BJ (cell line): ENCODE measurements at places on chromosomes 16 and 17.

DNA sequence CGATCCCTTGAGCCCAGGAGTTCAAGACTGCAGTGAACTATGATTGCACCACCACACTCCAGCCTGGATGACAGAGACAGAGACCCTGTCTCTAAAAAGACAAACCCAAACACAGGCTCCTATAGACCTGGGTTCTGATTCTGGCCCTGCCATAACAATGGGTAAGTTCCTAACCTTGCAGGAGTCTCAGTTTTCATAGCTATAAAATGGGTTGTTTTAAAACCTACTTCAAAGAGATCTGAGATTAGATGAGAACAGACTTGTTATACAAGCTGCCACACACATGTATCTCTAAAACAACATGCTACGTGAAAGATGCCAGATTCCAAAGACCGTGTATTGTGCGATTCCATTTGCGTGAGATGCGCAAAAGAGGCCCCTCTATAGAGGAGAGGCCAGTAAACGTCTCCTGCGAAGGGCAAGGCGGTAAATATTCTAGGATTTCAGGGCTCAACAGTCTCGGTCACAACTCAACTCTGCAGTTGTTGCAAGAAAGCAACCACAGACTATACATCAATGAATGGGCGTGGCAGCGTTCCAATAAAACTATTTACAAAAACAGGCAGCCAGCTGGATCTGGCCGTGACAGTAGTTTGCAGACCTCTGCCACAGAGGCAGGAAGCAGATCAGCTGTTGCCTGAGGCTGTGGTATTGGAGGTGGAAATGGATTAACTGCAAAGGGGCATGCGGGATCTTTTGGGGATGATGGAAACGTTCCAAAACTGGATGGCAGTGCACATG lies 5.9 kb downstream of the CORO7 start:
- peak; percentile 72 for DNase-seq

- DNase-seq = no peak
Observed at GRCh38 chr17:4449736-4450135, 16.0 kb downstream of the SPNS3 start.

GRCh38 chr17:58317421-58318064 lies 11.1 kb downstream of the TSPOAP1 start:
- DNase-seq = peak; percentile 14

- DNase-seq = no peak
Observed at GRCh38 chr17:40884708-40885512, at the start of gene KRT20. Gene KRT20, minus strand, starts transcription at chr17:40885242. Its CDS starts 57 bp downstream, at chr17:40885185.

DNA sequence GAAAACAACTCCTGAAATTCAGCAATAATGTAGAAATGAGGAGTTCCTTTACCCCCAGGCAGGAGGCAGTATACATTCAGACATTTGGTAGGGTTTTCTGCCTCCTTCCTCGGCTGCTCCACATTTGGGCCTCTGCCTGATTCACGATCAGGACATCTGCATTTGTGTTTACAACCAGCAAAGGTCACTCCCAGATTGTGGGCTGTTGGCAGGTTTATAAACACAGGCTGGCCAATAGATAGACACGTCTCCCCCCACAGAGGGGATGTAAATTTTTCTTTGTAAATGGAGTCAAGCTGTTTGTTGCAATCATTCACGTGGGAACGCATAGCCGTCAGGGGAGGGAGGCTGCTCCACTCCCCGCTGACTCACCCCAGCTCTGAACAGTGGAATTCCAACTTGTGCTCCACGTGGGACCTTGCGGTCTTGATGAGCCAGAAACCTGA lies 252.1 kb upstream of the N4BP1 start:
- peak; percentile 69 for DNase-seq

- DNase-seq = no peak
Observed at GRCh38 chr17:6244796-6245195, 174.6 kb downstream of the WSCD1 start.

GRCh38 chr16:88597856-88598491 lies 27.8 kb downstream of the ZC3H18 start:
- no peak for DNase-seq

GRCh38 chr17:65857718-65858117 lies 296.3 kb upstream of the AXIN2 start:
- no peak for DNase-seq

DNA sequence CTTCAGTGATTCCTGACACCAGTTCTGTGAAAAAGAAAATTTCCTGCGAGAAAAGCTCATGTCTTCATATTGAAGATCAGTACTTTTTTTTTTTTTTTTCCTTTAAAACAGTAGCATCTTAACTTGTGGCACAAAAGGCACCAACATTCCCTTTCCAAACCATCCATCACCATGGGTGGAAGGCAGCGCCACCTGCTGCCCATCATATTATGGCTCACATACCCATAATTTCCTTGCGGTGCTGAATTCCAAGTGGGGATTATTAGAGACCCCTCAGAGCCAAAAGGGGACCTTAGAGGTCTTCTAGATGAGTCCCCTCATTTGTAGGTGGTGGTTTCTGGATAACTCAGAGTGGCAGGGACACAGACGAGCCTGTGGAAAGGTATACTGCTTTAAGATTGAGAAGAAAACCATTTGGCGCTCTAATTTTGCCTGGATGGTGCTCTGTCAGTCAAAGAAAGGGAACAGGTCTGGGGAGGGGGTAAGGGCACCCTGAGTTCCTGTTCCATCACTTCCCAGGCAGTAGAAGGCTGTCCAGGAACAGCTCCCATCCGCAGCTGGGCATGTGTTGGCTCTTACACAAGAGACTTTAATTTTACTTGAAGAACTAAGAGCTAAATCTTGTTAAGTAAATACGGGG lies 7.9 kb upstream of the SOST start:
- DNase-seq = no peak

DNA sequence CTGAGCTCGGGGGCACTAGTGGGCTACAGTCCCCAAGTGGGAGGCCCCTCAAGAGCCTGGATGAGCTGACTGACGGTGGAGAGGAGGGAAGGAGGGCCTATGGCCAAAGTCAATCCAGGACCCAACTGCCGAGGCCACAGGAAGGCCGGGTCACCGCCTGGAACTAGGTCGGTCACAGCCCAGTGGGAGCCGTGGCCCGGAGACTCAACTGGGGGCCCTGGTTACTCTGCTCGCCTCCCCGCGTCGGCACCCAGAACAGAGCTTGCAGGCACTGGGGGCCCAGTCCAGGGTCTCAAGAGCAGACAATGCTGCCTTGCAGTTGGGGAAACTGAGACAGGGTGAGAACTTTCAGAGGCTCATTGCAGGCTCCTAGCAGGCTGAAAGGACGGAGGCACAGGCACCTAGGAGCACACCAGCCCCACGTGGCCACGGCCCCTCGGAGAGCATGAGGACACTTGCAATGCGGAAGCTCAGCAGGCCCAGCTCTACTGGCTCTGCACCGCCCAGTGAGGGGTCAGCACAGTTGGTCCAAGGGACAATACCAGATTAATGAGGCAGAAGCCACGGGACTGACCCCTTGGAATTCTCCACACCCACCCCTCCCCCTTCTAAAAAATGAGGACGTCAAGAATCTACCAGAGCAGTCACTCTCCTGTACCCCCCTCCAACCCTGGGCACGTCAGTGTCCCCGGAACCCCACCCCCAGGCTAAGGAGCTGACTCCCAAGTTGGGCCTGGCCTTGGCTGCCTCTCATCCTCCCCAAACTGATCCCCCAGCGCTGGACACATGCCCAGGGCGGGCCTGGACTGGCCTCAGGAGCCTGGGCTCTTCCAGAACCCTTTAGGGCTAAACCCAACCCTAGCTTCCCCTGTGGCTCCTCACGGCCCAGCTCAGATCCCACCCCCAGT lies 2.2 kb downstream of the HS3ST6 start:
- DNase-seq = no peak
